GM04503 (cell line): ENCODE measurements at places on chromosomes 13 and 19.

DNA sequence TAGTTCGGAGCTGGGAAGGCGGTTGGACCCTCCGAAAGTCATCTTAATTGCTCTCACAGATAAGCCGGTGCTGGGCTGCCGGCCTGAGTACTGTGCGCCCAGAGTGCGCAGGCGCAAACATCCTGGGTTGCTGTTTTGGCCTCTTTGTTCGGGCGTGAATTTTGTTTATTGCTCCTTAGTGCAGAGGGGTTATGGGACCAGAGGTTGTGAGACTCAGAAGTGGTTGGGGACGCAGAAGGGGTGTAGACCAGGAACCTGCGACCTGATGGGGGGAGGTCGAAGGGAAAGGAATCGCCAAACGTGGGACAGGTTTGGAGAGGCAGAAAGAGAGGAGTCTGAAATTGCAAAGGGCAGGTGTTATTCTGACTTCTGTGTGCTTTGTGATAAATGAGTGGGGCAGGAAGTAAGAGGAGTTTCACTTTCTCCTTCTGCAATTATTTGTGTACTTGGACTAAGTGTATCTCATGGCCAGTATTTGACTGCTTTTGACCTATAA, 607 bp upstream of the ZNF566 start:
- no peak for DNase-seq

- no peak for DNase-seq
Measured at GRCh38 chr13:110065780-110066179, 241.2 kb downstream of the COL4A1 start.

GRCh38 chr19:18425515-18426415, 6.6 kb downstream of the SSBP4 start:
- no peak for DNase-seq

- DNase-seq, result no peak
Measured at GRCh38 chr13:42039457-42039945, 8.9 kb upstream of the DGKH start.

- DNase-seq, result no peak
Measured at GRCh38 chr19:29674374-29675119, 9.3 kb downstream of the PLEKHF1 start.

DNA sequence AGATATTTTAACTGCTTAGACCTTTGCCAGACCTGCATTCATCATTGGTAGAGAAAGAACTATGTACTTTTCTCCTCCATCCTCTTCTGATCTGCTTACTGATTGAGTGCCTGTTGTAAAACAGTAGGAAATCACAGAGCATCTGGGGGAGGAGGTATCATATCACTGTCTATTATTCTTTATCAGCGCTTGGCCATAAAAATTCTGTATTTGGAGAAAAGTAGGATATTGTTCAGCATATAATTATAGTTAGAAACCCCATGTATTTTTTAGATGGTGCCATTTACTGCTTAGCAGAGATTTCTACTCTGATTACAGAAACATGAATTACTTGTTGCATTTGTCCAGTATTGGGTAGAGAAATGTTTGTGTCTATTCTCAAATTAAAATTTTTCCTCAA, 62.4 kb downstream of the URI1 start:
- no peak for DNase-seq

DNA sequence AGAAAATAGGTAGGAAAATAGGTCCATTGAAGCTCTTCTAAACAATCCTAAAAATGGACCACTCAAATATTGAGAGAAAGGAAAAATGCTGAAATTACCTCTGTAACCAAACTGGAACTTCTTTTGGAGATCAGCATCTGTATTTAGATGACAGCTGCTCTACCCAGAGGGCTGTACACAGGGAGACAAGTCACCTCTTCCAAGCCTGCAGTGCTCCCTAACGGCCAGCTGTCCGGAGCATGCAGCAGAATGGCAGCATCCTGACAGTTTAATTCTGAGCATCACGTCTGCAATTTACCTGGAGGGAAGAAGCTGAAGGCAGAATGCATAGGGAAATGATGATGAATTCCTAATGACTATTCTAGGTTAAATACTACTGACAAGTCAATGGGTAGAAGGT, 62.8 kb upstream of the DIAPH3 start:
- no peak for DNase-seq

- DNase-seq, result no peak
Measured at GRCh38 chr13:112898621-112899280, 70.3 kb upstream of the MCF2L start.

GRCh38 chr13:28013482-28013881, 25.0 kb upstream of the URAD start:
- no peak for DNase-seq

GRCh38 chr13:109355875-109356434, 430.4 kb downstream of the IRS2 start:
- no peak for DNase-seq

DNA sequence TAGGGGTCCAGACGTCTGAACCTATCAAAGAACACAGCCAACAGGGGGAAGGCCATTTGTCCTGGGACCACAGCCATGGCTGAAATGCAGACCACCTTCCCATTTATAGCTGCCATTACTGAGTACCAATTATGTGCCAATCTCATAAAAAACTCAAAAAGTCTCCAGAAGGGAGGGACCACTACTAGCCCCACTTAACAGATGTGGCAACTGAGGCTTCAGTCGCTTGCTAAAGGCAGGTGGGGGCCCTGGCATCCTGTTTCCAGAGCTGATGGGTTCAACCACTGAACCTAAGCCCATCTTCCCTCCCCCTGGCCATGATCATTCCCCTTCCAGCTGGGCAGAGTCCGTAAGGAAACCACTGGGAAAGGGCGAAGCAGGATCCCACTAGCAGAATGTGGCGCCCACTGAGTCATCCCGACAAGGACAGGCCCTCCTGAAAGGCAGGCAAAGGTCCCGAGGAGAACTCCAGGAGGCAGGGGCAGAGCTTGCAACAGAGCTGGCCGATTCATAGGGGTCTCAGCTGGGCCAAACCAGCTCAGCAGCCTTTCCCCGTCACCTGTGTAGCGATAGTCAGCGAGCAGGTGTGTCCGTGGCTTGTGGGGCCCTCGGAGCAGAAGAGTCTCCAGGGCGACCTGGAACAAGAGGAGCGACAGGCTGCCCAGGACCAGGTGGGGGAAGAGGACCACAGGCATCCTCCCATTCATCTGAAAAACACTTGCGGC, 14.3 kb upstream of the NAPA start:
- DNase-seq, result no peak

DNA sequence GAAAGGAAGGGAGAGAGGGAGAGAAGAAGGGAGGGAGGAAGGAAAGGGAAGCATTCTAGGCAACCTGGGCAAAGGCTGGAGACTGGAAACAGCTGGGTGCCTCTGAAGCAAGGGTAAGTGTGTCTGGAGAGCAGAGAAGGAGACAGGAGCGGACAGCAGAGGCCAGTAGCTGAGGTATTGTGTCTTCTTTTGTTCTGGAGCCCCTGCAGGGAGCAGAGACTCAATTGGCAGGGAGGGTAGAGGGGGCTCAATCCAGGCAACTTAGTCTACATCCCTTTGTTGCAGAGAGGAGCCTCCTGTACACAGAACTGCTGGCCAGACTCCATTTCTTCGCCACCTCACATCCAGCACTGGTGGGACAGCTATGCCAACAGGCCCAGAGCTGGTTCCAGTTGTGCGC, 53.2 kb downstream of the NWD1 start:
- DNase-seq, result no peak

DNA sequence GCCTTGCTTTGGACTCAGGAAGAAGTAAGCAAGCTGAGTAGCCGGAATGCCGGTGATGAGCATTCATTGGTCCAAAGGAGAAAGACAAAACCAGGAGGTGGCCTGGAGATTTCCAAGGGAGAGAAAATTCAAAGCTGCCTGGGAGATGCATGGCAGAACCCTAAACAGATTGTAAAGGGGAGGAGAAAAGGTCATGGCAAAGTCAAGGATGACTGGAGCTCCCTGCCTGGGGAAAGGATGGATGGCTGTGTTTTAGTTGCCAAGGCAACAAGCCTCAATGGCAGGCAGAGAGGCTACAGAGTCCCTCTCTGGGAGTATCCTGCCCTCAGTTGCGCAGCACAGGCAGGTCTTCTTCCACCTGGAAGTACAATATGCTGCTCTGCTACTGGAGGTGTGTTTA, 134.0 kb downstream of the ENOX1 start:
- no peak for DNase-seq

DNA sequence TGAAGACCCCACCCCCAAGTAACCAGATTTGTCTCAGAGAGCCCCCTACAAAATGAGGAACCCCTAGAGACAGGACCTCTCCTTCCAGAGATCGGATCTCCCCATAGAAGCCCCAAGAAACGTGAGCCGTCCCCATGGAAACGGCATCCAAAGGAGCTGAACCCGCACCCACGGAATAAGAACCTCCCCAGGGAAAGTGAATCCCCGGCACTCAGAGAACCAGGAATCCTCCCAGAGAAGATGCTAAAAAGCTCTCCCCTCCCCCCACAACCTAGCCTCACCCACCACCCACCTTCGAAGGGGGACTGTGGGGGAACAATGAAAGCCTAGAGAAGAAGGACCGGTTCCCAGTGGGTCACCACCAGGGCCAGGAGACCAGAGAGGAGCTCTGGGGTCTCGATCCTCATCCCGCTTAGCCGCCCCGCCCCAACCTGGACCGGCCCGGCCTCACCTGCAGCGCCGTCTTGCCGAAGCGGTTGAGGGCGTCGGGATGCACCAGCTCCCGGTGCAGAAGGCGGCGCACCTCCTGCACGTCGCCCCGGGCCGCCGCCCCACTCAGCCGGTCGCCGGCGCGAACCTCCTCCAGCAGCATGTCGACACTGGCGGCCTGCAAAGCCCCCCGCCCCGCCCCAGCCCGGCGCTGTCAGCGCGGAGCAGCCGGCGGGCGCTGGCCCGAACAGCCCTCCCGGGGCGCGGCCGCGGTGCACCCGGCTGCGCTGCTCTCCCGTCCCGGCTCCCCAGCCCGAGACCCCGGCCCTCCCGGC, 535 bp downstream of the CDKN2D start:
- no peak for DNase-seq

DNA sequence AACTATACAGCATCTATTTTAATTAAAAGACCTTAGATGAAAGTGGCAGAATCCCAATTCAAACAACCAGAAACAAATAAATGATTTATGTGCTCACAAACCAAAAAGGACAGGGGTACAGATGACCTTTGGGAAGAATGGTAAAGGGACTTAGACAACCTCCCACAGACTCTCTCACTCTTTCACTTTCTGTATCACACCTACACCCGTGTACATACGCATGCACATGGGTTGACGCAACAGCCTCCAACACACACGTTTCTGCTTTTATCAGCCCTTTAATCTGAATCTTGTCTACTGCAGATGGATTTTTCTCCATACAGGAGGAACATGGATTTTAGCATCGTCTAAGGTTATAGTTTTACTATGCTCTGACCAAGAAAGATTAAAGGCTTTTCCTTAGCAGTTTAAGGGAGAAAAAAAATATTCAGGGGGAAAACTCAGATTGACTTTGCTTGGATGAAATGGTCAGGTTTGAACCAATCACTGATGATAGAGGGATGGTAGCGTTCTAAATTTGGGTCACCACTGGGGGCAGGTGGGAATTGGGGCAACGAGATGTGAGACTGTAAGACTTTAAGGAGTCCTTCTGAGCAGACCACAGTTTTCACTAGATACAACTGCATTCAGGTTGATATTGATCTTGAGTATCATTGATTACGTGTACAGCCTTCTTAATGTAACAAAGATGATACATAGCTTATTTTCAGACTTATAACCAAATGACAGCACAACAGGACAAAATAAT, 166.1 kb downstream of the ITGBL1 start:
- no peak for DNase-seq

DNA sequence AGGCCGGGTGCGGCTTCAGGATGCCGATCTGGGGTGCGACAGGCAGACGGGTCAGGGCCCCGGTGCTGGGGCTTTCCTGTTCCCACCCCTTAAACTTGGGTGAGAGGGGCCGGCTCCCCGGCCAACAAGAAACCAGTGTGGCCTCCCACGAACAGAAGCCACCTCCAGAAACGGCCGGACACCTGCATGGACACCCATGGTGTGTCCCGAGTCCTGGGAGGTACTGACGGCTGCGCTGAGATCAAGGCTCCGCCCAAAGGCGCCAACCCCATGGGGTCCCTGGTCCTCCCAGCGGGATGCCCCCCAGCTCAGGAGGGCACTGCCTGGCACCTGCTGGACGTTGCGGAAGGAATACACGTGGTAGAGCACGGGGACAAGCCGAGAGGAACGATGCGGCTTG, 11.5 kb downstream of the POLRMT start:
- no peak for DNase-seq

DNA sequence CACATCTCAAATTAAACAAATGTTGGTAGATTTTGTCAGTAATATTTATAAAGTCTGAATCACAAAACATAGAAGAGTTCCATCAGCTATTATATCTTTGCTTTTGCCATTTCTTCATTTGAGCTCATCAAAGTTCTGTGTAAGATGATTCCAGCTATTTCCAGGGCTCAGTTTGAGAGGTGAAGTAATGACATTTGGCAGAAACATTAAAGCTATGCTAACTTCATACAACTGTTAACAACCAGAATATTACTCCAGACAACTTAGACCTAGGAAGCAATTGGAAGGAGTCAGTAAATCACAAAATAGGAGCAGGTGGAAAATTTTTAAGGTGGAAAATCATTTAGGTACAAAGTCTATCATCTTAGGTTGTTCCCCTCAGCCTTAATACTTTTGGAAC, 76.2 kb upstream of the CSNK1A1L start:
- DNase-seq, result no peak
